Natural killer cell (primary cell): ENCODE measurements at places on chromosomes 5 and 9. TPM values are rescaled to one million over a fixed set of nuclear protein-coding genes. Genes with fewer than 3 reads are reported as not detected.
A peak's percentile ranks its signal among the peaks of the same experiment; 100 is the strongest.

Gene OGN
- total RNA-seq: 0.33 TPM

Gene PRDM9
- total RNA-seq: not detected

Gene CDC20B
- total RNA-seq: not detected

Gene NEURL1B
- 0.28 TPM for total RNA-seq

Gene LNPEP
- 126 TPM for total RNA-seq

Gene TSSK1B
- not detected for total RNA-seq

Gene SPINK7
- not detected for total RNA-seq

Gene GNG10
- total RNA-seq: 6.9 TPM

Gene HSD17B4
- total RNA-seq: 76.9 TPM

Gene IFNE
- not detected for total RNA-seq

Gene LCN1
- not detected for total RNA-seq

Gene RELL2
- 6.6 TPM for total RNA-seq

Gene CDHR2
- 0.75 TPM for total RNA-seq

Gene GFPT2
- total RNA-seq: not detected

Gene EFNA5
- 2.2 TPM for total RNA-seq

GRCh38 chr5:149489605-149490037, 61.6 kb downstream of the CSNK1A1 start:
- H3K4me3 ChIP-seq: no peak overlapping the region
- no peak overlapping the region for H3K27ac ChIP-seq
- peaks cover 11% of the 10 kb centered on the region for H3K36me3 ChIP-seq
- DNase-seq: no peak
- no peaks in the 10 kb centered on the region for H3K4me1 ChIP-seq

DNA sequence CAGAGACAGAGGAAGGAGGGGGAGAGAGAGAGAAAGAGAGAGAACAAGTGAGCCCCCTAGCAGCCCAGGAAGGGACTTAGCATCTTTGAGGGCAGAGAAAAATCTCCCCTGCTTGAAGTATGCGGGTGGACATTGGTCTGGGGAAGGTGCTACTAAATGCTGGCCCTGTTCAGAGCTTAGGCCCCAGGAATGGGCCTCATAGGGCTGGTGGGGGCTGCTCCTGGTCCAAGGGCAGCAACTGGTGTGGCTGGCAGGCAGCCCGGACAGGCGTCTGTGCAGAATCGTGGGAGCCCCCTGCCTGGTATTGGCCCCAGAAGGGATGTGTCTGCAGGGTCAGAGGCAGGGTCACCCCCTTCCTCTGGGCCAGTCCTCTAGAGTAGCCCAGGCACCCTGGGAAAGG, 47.8 kb upstream of the SUSD3 start:
- H3K4me3 ChIP-seq: no peak overlapping the region
- H3K4me1 ChIP-seq: no peaks in the 10 kb centered on the region
- no peaks in the 10 kb centered on the region for H3K27me3 ChIP-seq
- peaks cover 73% of the 10 kb centered on the region for H3K36me3 ChIP-seq
- DNase-seq: no peak

DNA sequence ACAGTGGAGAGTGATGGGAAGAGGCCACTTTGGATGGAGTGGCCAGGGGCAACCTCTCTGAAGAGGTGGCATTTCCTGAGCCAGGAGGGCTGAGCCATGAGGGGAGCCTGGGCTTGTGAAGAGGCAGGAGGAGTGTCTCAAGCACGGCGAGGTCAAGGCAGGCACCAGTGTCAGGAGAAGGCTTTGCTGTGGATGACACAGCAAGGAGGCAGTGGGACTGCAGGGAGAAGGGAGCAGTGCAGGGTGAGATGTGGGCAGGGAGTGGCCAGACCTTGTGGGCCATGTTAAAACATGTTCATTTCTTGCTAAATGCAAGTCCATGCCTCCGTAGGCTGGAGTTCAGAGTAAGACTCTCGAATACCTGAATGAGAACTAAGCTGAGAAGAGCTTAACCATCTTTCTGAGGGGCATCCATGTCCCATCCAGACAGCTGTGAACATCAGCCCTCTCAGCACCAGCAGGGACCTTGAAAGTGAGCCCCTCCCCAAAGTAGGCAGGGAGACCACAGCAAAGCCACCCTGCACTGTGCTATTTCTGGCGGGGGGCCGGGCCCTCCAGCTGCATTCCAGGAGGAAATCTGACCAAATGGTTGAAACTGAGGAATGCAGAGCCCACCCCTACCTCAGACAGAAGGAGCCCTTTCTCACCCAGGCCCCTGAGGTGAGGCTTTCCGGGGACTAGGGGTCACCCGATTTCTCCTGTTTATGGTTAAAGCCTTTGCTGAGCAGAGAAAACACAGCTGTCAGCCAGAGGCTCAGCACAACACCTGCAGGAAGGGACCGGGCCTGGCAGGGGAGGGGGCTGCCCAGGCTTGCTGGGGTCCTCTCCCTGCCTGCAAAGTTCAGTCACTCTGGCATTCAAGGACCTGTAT, 16.1 kb upstream of the ARSI start:
- H3K4me1 ChIP-seq: no peaks in the 10 kb centered on the region
- no peaks in the 10 kb centered on the region for H3K36me3 ChIP-seq
- DNase-seq: no peak
- H3K27ac ChIP-seq: no peak overlapping the region

GRCh38 chr9:92378865-92379560, 25.4 kb downstream of the OGN start:
- peak; percentile 39 for DNase-seq
- no peak overlapping the region for H3K27ac ChIP-seq
- H3K4me3 ChIP-seq: no peak overlapping the region
- H3K4me1 ChIP-seq: peaks cover 4% of the 10 kb centered on the region
- no peaks in the 10 kb centered on the region for H3K27me3 ChIP-seq
- no peaks in the 10 kb centered on the region for H3K36me3 ChIP-seq

DNA sequence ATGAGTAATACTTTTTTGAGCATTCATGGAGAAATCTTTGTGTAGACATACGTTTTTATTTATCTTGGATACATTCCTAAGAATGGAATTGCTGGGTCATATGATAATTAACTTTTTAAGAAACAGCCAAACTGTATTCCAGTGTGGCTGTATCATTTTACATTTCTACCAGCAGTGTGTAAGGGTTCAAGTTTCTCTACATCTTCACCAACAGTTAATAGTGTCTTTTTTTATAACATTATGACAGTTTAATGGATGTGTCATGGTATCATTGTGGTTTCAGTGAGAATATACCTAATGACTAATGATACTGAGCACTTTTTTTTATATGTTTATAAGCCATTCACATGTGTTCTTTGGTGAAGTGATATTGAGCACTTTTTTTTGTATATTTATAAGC, 52.4 kb downstream of the NIPBL start:
- H3K4me1 ChIP-seq: peaks cover 4% of the 10 kb centered on the region
- no peaks in the 10 kb centered on the region for H3K27me3 ChIP-seq
- no peak overlapping the region for H3K27ac ChIP-seq
- H3K36me3 ChIP-seq: no peaks in the 10 kb centered on the region
- no peak overlapping the region for H3K4me3 ChIP-seq

- H3K27me3 ChIP-seq: no peaks in the 10 kb centered on the region
- peaks cover 12% of the 10 kb centered on the region for H3K36me3 ChIP-seq
- no peaks in the 10 kb centered on the region for H3K4me1 ChIP-seq
- DNase-seq: no peak
Measured at GRCh38 chr9:134420974-134421432, 94.7 kb downstream of the RXRA start.

- no peak overlapping the region for H3K27ac ChIP-seq
- peaks cover 39% of the 10 kb centered on the region for H3K4me1 ChIP-seq
- no peak for DNase-seq
- H3K27me3 ChIP-seq: no peaks in the 10 kb centered on the region
- H3K36me3 ChIP-seq: no peaks in the 10 kb centered on the region
Measured at GRCh38 chr9:128245421-128246151, 30.2 kb downstream of the GOLGA2 start.

DNA sequence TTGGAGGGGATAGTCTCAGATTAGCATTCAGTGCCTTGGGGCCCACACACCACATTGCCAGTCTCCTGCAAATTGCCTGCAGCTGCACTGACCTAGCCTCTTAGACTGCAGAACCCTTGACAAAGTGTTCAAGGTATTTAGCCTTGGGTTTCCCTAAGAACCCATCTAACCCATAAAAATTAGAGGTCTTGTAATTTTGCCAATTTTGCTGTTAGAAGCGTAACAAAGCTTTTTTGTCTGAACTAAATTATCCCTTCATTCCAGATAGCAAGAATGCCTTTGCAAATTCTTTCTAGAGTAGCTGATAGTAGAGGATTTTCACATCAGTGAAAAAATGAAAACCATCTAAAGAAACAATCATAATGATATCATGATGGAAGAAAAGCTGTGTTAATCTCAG, 74.0 kb upstream of the CCNG1 start:
- H3K27ac ChIP-seq: no peak overlapping the region
- no peaks in the 10 kb centered on the region for H3K4me1 ChIP-seq
- no peak for DNase-seq
- H3K36me3 ChIP-seq: no peaks in the 10 kb centered on the region
- no peak overlapping the region for H3K4me3 ChIP-seq

DNA sequence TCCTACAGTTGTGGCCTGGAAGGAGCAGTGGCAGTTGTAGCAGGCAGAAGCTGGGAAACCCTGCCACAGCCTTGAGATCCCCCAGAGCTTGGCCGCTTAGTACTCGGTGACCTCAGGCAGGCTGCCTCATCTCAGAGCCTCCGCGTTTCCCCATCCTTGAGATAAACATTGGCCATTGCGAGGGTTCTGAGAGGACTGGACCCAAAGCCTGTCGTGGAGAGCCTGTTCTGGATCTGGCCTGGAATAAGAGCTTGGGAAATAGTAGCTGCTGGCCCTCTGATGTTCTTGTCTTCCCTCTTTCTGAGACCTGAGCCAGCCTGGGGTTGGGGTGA, 1.3 kb downstream of the MIGA2 start:
- H3K36me3 ChIP-seq: peaks cover 16% of the 10 kb centered on the region
- DNase-seq: no peak
- no peaks in the 10 kb centered on the region for H3K27me3 ChIP-seq
- no peak overlapping the region for H3K27ac ChIP-seq

DNA sequence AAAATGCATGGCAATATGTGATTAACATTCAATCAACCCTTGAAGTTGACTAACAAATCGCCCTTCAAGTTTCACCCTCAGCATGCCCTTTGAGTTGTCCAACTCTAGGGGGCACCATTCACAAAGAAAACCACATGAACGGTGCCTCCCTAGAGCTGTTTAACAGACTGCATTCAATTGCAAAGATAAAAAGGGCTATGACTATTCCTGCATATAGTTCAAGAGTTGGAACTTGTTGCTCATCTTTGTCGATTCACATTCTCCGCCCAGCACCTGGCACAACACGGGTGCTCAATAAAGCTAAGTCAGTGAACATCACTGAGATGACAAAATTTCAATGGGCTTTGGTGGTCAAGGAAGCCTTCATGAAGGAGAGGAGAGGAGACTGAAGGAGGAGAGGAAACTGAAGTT, 69.6 kb upstream of the SLC30A5 start:
- H3K4me1 ChIP-seq: no peaks in the 10 kb centered on the region
- no peaks in the 10 kb centered on the region for H3K27me3 ChIP-seq

- no peaks in the 10 kb centered on the region for H3K27me3 ChIP-seq
- H3K27ac ChIP-seq: no peak overlapping the region
- no peak overlapping the region for H3K4me3 ChIP-seq
- no peak for DNase-seq
- H3K4me1 ChIP-seq: no peaks in the 10 kb centered on the region
- no peaks in the 10 kb centered on the region for H3K36me3 ChIP-seq
Measured at GRCh38 chr5:2387250-2387633, 364.2 kb downstream of the IRX2 start.

DNA sequence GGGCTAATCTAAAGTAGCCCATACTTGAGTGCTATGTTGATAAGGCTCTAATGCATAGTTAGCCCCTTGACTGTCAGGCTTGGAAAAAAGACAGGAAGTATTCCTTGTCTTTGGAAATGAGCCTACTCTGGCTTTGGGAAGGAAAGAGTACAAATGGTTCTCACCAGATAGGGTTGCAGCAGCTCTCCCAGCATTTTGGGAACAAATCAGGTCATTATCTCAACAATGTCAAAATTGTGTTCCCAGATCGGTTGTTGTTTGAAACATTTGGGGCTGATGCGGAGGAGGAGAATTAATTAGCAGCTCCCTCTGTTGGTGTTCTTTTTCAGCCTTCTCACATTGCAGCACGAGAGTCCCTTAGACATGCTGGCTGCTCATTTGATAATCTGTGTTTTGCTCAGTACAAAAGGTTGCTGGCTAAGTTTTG, 294.7 kb upstream of the DMRT1 start:
- no peaks in the 10 kb centered on the region for H3K36me3 ChIP-seq
- no peak for DNase-seq
- no peaks in the 10 kb centered on the region for H3K27me3 ChIP-seq
- H3K4me1 ChIP-seq: no peaks in the 10 kb centered on the region

- H3K4me3 ChIP-seq: no peak overlapping the region
- no peaks in the 10 kb centered on the region for H3K36me3 ChIP-seq
- H3K27ac ChIP-seq: no peak overlapping the region
Measured at GRCh38 chr5:581266-581665, 30.9 kb upstream of the CEP72 start.

DNA sequence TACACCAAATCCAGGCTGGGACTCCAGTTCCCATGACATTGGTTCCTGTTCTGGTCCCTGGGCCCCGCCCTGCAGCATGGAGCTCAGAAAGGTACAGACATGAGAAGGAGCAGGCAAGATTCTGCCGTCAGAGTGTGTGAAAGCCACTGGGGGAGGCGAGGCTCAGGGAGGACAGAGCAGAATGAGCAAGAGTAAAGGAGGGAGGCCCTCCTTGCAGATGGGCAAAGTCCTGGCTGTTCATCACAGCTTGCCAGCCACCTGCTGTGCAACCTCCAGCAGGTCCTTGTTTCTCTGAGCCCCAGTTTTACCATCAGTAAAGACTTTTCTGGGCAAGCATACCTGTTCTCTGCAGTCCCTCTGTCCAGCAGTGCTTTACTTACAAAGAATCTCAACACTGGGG, 73.3 kb downstream of the HRH2 start:
- H3K27ac ChIP-seq: no peak overlapping the region
- no peak overlapping the region for H3K4me3 ChIP-seq
- no peak for DNase-seq
- H3K27me3 ChIP-seq: peaks cover 6% of the 10 kb centered on the region

- H3K36me3 ChIP-seq: no peaks in the 10 kb centered on the region
- DNase-seq: no peak
- no peaks in the 10 kb centered on the region for H3K27me3 ChIP-seq
- H3K4me1 ChIP-seq: peaks cover 7% of the 10 kb centered on the region
- peak overlapping the region; percentile 98 for H3K4me3 ChIP-seq
Measured at GRCh38 chr5:59040024-59040803, 457.3 kb downstream of the RAB3C start.

GRCh38 chr5:98398465-98398864, 375.0 kb upstream of the RGMB start:
- DNase-seq: no peak
- no peaks in the 10 kb centered on the region for H3K36me3 ChIP-seq
- no peaks in the 10 kb centered on the region for H3K27me3 ChIP-seq
- H3K27ac ChIP-seq: no peak overlapping the region
- H3K4me1 ChIP-seq: no peaks in the 10 kb centered on the region
